CD4-positive, alpha-beta T cell (primary cell): ENCODE measurements at places on chromosomes 7 and 10.

DNA sequence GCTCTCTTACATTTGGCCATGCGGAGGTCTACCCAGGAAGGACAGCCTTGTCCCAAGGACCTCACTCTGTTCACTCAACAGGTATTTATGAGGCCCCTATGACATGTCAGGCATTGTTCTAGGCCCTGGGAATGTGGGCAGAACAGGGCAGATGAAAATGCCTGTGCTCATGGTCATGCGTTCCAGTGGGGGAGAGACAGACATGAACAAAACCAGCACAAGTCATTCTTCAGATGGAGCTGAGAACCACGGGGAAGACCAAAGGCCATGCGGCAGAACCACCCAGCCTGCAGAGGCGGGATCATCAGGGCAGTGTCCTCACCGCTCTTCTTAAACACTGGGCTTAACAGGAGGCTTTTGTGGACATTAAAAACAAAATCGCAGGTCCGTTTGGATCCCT, 636.1 kb downstream of the SDK1 start:
- DNase-seq: no peak

DNA sequence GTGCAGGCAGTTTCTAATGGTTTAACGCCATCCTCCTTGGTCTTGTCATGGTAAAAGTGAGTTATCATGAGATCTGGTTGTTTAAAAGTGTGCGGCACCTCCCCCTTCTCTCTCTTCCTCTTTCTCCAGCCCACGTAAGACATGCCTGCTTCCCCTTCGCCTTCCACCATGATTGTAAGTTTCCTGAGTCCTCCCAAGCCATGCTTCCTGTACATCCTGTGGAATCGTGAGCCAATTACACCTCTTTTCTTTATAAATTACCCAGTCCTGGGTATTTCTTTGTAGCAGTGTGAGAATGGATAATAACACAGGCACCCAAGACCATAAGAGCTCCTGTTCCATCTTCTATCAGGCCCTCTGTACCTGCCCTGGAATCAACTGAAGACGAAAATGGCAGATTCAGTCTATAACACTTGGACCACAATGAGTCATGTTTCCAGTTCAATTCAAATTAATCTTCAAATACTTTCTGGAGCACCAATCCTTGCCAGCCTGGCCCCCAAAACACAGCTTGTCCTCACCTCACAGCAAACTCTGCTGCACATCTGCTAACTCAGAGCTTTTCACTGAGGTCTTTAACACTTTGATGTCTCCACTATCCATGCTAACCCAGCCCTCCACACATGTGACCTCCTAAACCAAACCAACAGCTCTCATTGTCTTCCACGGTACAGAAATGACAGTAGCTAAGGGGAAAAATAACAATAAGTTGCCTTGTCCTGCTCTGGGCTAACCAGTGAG, 73.2 kb downstream of the SFMBT2 start:
- peak; percentile 27 for DNase-seq

GRCh38 chr10:48472501-48473069, 132.3 kb downstream of the ARHGAP22 start:
- no peak for DNase-seq

GRCh38 chr10:15821046-15821683, 39.1 kb downstream of the MINDY3 start:
- no peak for DNase-seq

DNA sequence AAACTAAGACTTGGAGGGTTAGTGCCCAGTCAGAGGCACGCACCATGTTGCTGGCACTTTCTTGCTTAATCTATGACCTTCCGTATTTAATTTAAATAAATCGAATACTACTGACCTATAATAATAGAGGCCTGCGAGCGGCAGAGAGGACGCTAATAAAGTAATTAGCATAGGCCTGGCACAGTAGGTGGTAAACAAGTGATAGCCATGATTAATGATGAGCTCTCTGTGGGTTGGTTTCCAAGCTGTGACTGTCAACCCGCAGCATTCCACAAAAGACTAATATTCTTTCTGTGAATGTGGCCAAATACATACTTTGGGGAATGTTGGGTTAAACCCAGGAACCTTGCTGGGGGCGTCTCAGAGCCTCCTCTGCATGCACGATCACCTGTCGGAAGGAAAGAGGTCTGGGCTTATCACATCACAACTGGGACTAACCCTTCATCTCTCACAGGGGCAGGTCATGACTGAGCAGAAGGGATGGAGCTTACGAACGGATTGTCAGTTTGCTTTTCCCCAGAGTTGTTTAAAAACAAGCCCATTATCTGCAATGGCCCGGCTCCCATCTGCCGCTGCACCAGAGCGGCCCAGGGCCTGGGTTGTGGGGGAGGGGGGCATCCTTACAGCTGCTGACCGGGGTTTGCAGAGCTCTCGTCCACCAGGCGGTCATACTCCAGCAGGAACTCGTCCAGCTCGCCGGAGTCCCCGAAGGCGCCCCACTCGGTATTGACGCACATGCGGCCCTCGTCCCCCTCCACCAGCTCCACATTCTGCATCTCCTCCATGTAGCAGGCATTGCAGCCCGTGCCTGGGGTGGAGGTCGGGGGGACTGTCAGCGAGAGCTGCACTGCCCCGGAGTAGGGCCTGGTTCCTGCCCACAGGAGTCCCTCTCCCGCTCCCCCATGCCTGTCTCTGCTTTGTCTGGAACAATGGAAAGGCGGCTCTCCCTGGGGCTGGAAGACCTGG, 6.2 kb upstream of the MYL7 start:
- no peak for DNase-seq

GRCh38 chr10:13425397-13425796, 77.3 kb upstream of the SEPHS1 start:
- no peak for DNase-seq

DNA sequence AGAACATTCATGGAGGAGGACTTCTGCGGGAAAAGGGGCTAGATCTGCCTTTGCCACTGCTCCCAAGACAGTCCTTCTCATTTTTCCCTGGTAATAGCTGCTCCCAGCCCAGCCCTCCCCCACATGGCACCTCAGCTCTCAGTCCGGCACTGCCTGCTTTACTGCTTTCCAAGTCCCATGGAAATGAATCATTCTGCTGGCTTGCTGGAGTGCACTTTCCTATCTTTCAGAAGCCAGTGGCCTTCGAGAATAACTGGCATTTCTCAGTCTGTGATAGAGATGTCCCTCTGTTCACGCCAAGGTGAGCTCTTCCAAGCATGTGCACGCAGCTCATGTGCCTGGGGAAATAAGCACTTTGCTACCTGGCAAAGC, 61.4 kb downstream of the SYPL1 start:
- DNase-seq: no peak

- peak; percentile 77 for DNase-seq
These were observed 127.2 kb downstream of the DLG5 start for GRCh38 chr10:77799352-77799751.

- DNase-seq: no peak
These were observed 40.0 kb downstream of the PARD3 start for GRCh38 chr10:34775044-34775637.

DNA sequence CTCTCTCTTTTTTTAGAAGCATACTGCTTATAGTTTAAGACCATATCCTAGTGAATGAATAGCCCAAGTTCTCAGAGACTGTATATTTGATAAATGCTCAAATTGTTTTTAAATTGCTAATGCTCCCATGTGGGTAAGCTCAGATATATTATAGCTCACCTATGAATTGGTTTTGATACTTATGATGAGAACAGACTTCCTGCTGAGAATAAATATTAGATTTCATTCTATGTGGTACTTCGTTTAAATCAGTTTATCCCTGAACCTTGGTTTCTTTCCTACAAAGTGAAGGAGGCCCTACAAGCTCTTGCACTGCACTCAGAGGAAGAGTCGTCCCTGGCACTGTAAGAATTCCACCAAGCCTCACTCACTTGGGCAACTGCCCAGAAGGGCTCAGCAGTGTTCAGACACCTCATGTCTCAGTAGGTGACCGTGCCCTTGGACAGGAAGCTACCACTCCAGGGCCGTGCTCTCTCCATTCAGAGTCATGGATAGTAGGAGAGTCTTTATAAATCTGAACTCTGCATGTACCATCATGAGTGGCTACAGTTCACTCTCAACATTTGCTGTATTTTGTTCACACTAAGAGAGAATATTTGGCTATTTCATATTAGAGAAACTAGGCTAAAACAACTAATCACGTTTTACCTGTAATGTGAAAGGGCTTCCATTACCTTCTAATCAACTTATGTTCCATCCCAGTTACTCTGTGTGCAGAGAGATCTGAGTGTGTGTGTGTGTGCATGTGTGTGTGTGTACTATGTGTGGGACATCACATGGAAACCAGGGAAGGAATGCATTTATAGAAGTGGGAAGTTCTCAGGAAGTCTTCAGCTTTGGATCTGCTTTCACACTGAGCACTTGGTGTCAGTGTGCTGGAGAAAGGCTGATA, 93.8 kb downstream of the PTPRE start:
- no peak for DNase-seq

GRCh38 chr7:1567049-1567771, 2.6 kb downstream of the PSMG3 start:
- no peak for DNase-seq

- no peak for DNase-seq
These were observed 2.7 kb upstream of the ARL4A start for GRCh38 chr7:12684733-12685132.

GRCh38 chr10:116300542-116300941, 23.7 kb upstream of the CCDC172 start:
- DNase-seq: no peak

DNA sequence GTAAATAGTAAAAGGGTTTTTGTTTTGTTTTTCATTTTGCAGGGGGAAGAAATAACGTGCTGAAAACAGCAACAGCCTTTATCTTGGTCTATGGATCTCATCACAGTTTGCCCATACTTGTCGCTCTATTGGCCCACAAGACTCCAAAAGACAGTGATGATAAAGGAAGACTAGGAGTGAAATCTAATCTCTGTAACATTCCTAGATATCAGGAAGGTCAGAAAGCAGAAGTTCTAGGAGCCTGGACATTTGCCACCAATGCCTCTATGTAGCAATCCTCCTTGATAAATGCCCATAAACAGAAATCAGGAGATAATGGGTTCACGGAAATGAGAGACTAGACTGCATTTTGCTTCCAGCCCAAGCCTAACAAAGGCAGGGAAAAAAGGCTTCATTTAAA, 8.9 kb downstream of the CUBN start:
- DNase-seq: no peak

- DNase-seq: no peak
These were observed 250.3 kb upstream of the NFE2L3 start for GRCh38 chr7:25901658-25902057.

- DNase-seq: no peak
These were observed 111.7 kb upstream of the ZNF804B start for GRCh38 chr7:88647825-88648224.

DNA sequence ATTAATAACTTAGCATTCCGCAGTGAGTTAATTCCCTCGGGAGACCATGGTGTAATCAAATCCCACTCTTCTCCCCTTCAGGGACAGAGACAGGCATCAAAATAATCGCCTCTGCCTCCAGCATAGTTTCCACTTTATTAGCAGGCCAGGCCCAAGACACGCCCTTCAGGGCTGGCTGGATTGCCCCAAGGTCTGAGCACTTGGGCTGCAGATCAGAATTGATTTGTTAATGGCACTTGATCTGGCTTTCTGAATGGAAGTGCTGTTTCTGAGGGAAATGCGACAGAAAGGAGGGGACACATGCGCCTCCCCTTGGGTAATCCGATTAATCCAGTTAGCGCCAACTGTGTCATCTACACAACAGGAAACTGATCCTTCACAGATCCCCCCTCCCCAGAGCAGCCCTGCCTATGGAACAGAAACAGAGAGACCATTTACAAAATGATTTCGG, 15.6 kb downstream of the CHAT start:
- DNase-seq: no peak

DNA sequence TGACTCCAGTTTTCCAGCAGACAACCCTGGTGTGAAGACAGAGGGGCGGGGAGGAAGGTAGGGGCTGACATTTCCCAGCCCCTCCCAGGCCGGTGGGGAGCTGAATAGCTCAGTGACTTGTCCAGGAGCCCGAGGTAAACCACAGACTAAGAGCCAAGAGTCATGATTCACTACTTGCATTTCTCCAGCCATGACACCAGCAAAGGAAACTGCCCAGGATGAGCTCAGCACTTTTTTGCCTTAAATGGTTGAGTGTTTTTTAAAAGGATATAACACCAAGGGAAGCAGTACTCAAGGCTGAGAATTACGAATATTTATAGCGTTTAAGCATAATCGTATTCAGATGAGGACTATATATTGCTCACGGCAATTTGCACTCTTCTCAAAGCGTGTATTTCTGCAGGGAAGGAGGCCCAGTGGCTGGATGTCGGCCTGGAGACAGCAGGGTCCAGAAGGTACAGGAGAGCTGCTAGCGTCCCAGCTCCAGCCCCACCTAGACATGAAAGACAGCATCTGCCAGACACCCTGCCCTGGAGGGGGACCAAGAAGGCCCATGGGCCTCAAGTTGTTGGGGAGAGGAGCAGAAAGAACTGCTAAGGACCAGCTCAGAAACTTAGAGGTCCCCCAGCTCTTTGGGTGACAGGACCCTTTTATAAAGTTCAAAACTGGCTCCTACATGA, 141.4 kb downstream of the GRID1 start:
- peak; percentile 17 for DNase-seq

- DNase-seq: no peak
These were observed 205.8 kb downstream of the FRMD4A start for GRCh38 chr10:14124941-14125340.

- DNase-seq: no peak
These were observed 38.9 kb upstream of the CDK13 start for GRCh38 chr7:39911167-39911566.

- DNase-seq: no peak
These were observed 238.6 kb upstream of the SHH start for GRCh38 chr7:156050636-156051569.

GRCh38 chr10:52092390-52092789, 221.7 kb upstream of the DKK1 start:
- no peak for DNase-seq

DNA sequence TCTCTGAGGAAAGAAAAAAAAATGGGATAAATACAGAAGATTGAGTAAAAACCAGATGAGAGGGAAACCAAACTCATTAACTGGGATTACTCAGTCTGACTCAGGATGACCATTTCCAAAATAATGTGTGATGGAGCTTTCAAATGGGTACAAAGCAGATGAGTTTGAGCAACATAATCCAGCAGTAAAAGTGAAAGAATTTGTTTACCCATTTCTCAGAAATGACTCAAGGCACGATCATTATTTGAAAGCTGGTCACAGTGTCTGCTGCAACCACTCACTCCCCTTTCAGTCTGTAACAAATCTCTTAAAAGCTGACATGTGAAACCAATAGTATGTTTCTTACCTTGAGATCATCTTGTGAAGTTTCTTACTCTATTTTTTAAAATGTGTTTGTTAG, 104.7 kb upstream of the KLF14 start:
- no peak for DNase-seq

- no peak for DNase-seq
These were observed 35.0 kb downstream of the RAMP3 start for GRCh38 chr7:45192621-45193041.

- no peak for DNase-seq
These were observed 223.2 kb upstream of the IGFBP3 start for GRCh38 chr7:46143949-46144917.

GRCh38 chr7:101112233-101112632, 14.7 kb upstream of the SERPINE1 start:
- no peak for DNase-seq

- no peak for DNase-seq
These were observed 14.8 kb downstream of the PDAP1 start for GRCh38 chr7:99393355-99394187.

- DNase-seq: no peak
These were observed 22.6 kb downstream of the CHCHD3 start for GRCh38 chr7:133059263-133059662.

- DNase-seq: no peak
These were observed 80.4 kb downstream of the PPP1R3C start for GRCh38 chr10:91552274-91553095.

GRCh38 chr7:24656608-24657007, 83.4 kb downstream of the PALS2 start:
- DNase-seq: no peak
